Stimulated activated CD4-positive, alpha-beta T cell treated with anti-CD3 and anti-CD28 coated beads, Interleukin-12 subunit alpha, Interleukin-12 subunit beta, amount 100 ng/mL, for 24 hours (primary cell): ENCODE measurements at places on chromosomes 5 and 9.
A peak's percentile ranks its signal among the peaks of the same experiment; 100 is the strongest.

GRCh38 chr9:133275105-133276000, at the start of gene ABO:
TSS of gene ABO (minus strand) at chr9:133275201.
- no peak for DNase-seq

- DNase-seq, result no peak
Observed at GRCh38 chr5:143716881-143717280, 95.1 kb upstream of the HMHB1 start.

- no peak for DNase-seq
Observed at GRCh38 chr9:104682642-104683041, 11.7 kb upstream of the OR13D1 start.

DNA sequence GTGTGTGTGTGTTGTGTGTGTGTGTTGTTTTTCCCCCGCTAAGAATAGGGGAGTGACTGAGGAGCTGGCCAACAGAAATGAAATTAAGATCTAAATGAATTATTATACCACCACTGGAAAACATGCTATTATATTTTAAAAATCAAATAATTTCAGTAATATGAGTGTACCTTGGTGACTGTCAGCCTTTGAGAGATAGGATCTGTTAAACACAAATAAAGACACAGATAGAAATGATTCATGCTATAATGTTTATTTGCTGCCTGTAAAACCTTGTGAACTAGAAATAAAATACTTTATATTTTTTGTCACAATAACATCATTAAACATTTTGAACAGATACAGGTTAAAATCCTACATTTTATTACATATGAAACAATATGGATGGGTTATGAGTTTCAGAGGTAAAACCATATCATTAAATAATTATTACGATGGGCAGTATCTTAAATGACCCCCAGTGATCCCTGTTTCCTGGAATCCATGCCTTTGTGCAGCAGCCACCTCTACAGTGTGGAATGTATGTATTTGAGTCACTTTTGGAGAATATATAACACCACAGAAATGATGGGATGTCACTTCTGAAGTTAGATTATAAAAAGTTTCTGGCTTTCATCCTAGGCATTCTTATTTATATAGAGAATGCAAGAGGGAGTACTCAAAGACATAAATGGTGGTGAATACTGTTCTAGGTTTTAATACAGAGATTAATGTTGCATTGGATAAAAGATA, 617.2 kb downstream of the CDH18 start:
- DNase-seq, result no peak

DNA sequence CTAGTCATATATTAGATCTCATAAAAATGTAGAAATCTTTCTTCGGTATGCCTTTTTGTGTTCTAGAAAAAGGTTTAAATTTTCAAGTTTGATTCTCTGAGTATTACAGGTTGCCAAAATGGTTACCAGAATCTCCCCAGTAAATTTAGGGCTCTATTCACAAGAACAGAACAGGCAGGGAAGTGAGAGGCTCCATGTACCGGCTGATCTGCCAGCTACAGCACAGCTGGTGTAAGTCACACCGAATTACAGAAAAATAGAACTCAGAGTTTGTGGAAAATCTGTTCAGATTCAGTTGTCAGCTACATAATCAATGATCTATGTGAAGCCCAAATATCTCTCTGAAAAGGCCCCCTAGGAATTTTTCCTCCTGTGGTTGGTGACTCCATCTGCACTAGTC, 10.5 kb downstream of the FAM81B start:
- no peak for DNase-seq

DNA sequence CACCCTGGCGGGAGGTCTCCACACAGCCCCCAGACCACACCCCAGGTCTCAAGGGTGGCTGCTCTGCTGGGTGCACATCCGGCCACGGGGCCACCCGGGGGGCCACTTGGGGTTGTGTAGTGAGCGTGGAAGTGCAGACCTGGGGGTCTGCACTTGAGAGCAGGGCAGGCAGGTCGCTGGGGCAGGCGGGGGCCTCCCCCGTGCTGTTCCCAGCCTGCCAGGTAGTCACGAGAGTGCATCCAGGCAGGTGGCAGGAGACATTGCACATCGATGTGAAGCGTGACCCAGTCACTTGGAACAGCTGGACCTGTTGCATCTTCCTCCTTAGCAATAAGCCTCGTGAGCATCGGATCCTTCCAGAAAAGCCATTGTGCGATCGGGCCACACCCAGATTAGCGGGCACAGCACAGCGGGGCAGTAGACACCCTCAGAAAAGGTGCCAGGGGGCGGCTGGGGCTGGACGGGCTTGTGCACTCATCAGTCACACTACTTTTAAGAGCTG, 4.8 kb upstream of the ENTPD8 start:
- no peak for DNase-seq

DNA sequence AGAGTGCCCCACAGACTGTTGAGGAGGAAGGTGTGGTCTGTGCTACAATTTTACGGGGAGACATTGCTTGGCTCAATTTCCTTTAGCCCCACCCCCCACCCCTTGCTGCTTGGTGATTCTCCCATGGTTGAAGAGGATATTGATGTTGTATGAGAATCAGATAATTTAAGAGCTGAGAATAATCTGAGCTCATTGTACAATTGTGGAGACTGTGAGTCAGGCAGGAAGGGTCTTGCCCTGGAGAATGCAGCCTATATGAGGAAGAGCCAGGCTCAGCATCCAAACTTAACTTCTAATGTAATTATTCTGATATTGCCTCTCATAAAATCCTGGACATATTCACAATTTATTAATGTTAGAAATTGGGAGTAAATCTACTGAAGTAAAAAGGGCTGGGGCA, 26.1 kb upstream of the OR2S2 start:
- DNase-seq, result no peak

DNA sequence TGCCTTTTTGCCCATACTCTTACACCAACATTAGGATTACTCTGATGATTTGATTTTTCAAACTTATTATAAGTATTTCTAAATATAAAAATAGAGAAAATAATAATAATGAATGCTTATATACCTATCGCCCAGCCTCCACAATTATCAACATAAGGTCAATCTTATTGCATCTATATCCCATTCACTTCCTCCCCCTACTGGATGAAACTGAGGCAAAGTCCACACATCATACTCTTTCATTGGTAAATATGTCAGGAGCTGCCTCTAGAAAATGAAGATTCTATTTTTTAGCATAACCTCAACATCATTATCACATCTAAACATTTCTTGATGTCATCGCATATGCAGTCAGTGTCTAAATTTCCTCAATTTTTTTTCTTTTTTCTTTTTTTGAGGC, 44.3 kb downstream of the SH3RF2 start:
- DNase-seq, result no peak

DNA sequence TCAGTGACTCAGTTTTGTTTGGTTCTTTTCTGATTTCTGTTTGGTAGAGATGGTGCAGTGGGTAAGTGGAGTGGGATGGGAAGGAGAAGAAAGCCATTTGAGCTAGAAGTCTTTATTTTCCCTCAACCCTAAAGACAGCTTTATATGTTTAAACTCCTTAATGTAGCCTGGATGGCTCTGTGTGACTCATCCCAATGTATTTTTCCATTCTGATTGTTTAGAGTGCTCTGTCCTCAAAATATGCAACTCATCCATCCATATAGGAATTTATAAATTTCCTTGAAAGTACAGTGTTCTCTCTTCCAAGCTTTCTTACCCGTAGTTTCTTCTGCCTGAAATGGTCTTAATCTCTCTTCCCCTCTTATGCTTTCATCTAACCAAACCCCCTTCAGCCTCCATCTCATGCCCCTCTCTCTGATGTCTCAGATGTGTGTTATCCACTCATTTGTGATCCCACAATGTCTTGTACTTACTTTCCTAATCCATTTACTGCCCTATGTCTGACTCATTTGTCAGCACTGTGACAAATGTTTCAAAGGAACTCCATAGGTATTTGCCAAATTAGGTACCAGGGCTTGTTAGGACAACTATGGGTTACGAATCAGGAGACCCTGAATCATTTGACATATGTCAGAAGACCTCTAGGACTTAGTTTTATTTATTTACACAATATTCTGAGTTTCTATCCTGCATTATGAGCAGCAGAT, 217.5 kb upstream of the SGCD start:
- no peak for DNase-seq

- DNase-seq, result no peak
Observed at GRCh38 chr5:61953913-61954312, 352.1 kb upstream of the KIF2A start.

DNA sequence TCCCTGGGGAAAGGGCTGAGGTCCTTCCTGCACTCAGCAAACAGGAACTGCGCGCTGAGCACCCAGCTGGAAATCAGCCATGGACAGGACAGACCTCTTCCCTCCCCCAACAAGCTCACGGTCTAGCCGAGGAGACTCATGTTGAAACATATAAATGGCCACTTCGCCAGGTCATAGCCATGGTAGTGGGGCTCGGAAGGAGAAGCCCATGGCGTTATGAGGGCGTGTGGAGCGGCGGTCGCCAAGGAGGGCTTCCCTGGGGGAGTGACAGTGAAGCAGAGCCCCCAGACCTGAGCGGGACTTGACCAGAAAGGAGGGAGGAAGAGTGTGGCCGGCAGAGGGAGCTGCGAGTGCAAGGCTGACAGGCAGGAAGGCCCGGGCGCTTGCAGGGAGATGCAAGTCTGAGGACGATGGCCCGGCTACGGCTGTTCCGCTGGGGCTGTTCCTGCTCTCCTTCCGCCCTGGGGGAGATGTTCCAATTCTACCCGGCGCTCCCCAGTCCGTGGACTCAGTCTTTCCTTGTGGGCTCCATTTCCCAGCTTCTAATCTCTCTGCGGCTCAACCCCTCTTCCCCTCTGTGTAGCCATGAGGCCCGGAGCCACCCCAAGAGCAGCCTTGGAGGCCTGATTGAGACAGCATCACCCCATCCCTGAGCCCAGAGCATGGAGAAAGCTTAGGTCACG, 43.9 kb upstream of the PRRC2B start:
- peak; percentile 75 for DNase-seq

- no peak for DNase-seq
Observed at GRCh38 chr5:133140311-133140710, 88.5 kb downstream of the HSPA4 start.

GRCh38 chr5:151053796-151054462, 26.9 kb downstream of the TNIP1 start:
- no peak for DNase-seq

- DNase-seq, result no peak
Observed at GRCh38 chr5:92050970-92051369, 667.9 kb upstream of the ARRDC3 start.

DNA sequence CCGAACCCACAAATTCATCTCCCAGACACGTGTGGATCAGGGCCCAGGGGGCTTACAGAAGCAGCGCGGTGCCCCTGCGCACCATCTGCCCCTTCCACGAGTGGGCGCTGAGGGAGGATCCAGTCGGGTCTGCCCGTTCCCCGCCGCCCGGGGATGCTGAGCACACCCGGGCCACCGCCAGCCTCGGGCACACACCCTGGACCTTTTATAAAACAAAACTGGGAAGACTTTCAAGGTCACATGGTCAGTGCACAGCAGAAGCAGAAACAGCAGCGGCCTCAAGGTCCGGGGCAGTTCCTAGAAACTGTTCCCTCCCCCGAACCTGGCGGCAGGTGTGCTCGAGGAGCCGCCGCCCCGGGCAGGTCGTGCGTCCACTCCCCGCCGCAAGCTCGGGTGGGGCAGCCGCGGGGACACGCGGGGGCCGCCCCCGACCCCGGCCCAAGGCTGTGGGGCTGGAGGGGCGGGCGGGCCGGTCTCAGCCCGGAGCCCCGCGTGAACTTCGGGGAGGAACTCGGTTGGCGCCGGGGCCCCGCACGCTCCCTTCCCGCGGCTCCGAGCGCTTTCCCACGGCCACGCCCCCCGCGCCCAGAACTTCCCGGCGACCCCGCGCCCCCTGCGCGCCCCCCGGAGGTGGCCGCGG, 633 bp upstream of the PPP1R26 start:
- no peak for DNase-seq

GRCh38 chr9:115106001-115106400, 12.0 kb downstream of the TNC start:
- no peak for DNase-seq

- DNase-seq, result no peak
Observed at GRCh38 chr5:148633067-148633377, 21.3 kb downstream of the HTR4 start.

- no peak for DNase-seq
Observed at GRCh38 chr5:52587131-52587530, 200.6 kb upstream of the ITGA1 start.

- no peak for DNase-seq
Observed at GRCh38 chr9:19720377-19720776, 68.5 kb downstream of the SLC24A2 start.

- DNase-seq, result no peak
Observed at GRCh38 chr9:89375191-89375760, 57.0 kb downstream of the SECISBP2 start.

DNA sequence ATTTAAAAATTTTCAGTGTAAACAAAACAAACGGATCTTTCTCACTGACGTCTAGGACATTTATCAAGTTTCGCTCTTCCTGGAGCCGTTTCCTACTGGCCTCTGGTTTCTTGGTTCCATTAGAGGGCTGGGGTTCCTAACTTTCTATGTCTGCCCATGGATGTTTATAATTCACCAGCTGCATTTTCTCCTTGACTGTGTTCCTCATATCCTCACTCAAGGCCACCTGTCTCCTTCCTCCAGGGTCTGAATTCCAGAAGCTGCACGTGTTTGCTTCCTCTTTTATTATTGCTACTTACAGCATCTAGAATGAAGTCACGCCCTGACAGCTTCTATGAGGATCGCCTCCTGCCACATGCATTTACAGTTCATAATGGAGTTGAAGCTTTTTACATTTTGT, 74.1 kb upstream of the BASP1 start:
- DNase-seq, result no peak

DNA sequence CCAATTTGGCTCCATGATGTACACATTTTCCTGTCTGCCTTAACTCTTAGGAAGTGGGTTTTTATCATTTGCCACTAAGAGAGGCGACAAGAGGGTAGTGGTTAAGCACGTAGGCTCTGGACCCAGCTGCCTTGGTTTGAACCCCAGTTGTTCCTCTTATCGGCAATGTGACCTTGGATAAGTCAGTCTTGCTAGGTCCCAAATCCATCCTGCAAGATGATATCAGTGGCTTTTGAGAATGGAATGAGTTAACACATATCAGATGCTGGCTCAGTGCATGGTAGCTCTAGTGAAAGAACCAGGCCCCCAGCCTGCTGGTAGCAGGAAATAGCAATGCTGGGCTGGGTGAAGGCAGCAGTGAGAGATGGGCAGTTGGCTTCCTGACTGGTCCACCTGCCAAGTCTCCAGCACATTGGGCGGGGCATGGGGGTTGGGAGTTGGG, 72.5 kb downstream of the STK10 start:
- no peak for DNase-seq

GRCh38 chr5:65907135-65907534, 19.2 kb upstream of the ERBIN start:
- no peak for DNase-seq

DNA sequence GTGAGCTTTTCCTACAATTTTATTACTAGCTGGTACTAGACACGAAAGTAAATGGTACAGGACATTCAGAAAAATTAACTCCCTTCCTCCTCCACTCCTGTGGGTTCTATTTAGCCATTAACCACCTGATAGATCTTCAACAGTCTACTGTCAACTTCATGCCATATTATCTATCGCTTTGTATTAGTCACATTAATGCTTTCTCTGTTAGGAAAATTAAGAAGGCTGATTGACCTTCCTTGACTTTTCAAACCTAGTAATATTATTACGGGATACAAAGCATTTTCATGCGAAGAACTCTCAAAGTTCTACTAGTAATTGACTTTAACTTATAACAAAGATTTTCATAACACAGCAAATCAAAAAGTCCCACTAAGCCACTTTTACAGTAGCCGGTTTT, 1.2 kb downstream of the TEX10 start:
- no peak for DNase-seq
